ENCODE measurements at places on chromosomes 1 and 21.

GRCh38 chr1:151882466-151882865, 26.8 kb downstream of the THEM4 start:
- no peak for DNase-seq
- no peak overlapping the region for H3K27ac ChIP-seq
- H3K27me3 ChIP-seq, result no peaks in the 10 kb centered on the region
- H3K4me1 ChIP-seq, result peaks cover 2% of the 10 kb centered on the region

- H3K27ac ChIP-seq, result no peak overlapping the region
- no peak overlapping the region for H3K4me3 ChIP-seq
- no peak for DNase-seq
- no peaks in the 10 kb centered on the region for H3K27me3 ChIP-seq
- no peaks in the 10 kb centered on the region for H3K36me3 ChIP-seq
- H3K4me1 ChIP-seq, result no peaks in the 10 kb centered on the region
Measured at GRCh38 chr1:214027498-214027897, 39.7 kb downstream of the PROX1 start.

DNA sequence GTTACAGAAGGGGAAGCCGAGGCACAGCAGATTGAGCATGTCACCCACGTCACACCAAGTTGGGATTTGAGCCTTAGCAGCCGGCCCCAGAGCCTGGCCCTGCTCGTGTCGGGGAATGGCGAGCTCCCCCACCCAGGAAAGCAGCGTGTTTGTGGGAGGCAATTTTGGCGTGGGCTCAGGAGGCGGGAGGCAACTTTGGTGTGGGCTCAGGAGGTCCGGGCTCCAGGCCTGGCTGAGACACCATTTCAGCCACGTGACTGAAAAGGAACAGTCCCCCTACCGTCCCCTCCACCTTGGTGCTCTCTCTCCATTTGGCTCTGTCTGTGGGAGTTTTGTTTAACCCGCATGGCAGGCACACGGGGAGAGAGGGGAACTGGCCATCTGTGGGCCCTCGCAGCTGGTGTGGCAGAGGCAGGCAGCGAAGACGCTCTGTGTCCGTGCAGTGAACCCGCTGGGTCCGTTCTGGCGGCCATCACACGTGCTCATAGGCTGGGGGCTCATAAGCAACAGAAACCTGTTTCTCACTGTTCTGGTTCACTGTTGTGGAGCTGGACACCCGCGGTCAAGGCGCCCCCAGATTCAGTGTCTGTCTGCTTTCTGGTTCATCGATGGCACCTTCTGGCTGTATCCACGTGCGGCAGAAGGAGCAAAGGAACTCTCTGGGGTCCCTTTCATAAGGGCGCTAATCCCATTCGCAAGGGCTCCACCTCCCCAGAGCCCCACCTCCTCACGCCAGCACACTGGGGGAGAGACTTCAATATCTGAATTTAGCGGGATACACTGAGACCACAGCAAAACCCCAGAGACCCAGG, 110.2 kb downstream of the CRYAA start:
- H3K36me3 ChIP-seq, result no peaks in the 10 kb centered on the region
- H3K4me3 ChIP-seq, result no peak overlapping the region
- no peak overlapping the region for H3K27ac ChIP-seq
- no peaks in the 10 kb centered on the region for H3K4me1 ChIP-seq
- peaks cover 33% of the 10 kb centered on the region for H3K27me3 ChIP-seq
- no peak for DNase-seq

DNA sequence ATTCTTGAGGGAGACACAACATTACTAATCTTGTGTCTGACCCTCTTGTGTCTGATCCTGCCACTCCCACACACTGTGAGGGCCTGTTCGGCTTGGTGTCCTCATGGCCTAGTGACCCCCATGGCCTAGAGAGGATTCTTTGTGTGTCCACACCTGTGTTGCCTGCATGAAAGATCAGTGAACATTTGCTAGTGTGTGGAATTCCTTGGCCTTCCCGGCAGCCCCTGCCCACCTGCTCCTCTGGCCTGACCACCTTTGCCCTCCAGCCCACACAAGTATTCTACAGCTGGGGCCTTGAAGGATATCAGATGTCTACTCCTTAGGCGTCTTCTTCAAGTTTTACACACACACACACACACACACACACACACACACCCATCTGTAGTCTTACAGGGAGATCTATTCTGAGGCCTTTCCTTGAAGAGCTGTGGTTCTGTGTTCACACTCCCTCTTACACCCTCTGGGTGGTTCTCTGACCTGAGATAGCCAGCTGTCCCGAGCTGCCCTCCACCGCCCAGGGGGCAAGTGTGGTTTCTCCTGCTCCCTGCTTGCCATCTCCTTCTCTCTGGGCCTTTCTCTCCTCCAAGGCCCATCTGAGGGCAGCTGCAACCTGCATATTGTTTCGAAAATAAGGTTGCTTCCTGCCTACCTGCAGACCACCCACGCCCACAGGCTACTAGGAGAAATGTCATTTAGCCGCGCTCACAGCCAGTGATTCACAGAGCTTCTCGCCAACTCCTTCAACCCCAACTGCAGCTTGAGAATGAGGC, 45.4 kb downstream of the CD247 start:
- H3K27ac ChIP-seq, result no peak overlapping the region
- H3K27me3 ChIP-seq, result no peaks in the 10 kb centered on the region
- H3K4me3 ChIP-seq, result no peak overlapping the region

DNA sequence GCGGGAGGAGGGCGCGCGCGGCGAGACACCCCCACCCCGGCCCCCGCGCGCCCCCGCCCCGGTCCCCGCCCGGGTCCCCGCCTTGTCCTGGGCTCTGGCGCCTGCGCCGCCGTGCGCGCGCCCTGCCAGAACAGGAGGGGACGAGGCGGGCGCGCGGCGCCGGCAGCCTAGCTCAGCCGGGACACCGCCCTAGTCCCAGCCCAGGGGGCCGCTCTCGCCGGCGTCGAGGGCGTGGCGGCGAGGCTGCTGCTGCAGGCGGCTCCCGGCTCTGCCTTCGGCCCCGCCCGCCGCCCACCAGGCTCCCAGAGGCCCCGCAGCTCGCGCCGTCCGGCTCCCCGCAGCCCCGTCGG, at the start of gene RCAN3:
Gene RCAN3 (plus strand): TSS at position 128 of the 350 bp plus-strand sequence. CDS start 11,537 bp downstream, outside the sequence.
- peak; percentile 67 for DNase-seq
- H3K27me3 ChIP-seq, result no peaks in the 10 kb centered on the region
- peak within 1 kb of the TSS; percentile 57 for H3K27ac ChIP-seq

DNA sequence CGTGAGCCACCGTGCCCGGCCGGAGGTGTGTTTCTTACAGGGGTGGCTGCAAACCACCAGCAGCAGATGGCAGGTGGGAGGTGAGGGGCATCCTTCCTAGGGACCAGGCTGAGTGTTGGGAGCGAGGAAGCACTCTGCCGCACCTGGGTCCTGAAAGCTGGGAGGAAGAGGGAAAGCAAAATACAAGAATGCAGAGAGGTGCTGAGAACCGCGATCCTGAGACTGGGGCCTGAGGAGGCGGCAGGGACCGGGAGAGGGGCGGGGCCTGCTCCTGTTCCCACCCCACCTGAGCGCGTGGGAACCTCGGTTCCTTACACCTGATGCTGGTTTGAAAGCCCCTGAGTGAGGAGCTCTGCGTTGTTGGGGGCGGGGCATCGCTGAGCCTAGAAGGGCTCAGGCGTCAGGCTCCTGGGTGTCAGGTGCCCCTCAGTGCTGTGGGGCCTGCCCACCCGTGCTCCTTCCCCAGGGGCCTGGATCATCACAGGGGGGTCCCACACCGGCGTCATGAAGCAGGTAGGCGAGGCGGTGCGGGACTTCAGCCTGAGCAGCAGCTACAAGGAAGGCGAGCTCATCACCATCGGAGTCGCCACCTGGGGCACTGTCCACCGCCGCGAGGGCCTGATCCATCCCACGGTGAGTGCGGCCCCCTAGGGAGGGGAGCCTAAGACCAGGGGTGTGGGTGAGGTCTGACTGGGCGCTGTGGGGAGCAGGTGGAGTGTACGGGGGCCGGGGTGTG, 15.5 kb downstream of the TRPM2 start:
- DNase-seq, result no peak
- no peak overlapping the region for H3K4me3 ChIP-seq
- H3K36me3 ChIP-seq, result no peaks in the 10 kb centered on the region
- no peaks in the 10 kb centered on the region for H3K4me1 ChIP-seq

GRCh38 chr1:94327001-94327690, 89.8 kb upstream of the ARHGAP29 start:
- H3K4me3 ChIP-seq, result peak overlapping the region; percentile 37
- peak; percentile 72 for DNase-seq
- H3K4me1 ChIP-seq, result peaks cover 56% of the 10 kb centered on the region
- peak overlapping the region; percentile 96 for H3K27ac ChIP-seq
- H3K36me3 ChIP-seq, result no peaks in the 10 kb centered on the region
- no peaks in the 10 kb centered on the region for H3K27me3 ChIP-seq
